ENCODE measurements at places on chromosomes 1 and 21.

GRCh38 chr1:204188959-204189639 is 7.2 kb downstream of the KISS1 start:
- no peak for DNase-seq

GRCh38 chr1:178196631-178197030 is 102.7 kb downstream of the RASAL2 start:
- DNase-seq, result no peak

DNA sequence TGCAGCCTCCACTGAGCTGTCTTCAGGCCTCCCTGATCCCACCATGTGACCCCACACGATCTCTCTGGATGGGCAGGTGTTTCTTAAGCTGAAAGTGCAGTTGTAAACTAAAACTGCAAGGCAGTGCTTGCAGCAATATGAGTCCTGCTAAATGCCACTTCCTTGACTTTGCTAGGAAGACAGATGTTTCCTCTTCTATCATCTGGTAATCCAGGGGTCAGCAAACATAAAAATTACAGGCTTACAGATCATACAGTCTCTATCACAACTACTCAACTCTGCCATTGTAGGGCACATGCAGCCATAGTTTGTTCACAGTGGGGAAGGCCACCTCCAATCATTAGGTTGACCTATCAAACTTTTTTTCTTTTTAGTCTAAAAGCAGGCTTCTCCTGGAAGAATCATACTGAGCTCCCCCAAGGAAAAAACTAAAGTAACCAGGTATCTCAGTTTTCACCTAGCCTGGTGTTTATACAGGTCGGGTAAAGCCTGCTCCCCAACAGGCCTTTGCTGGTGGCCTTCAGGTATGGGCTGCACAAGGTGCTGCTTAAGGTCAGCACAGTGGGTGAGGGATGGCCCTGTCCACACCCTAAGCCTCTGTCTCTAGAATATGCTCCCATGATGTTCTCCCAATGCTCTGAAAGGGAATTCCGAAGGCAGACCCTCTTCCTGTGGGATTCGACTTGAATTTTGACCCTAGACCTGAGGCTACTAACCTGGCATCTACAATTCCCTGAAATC is 10.8 kb downstream of the ABCA4 start:
- DNase-seq, result no peak

- DNase-seq, result no peak
Measured at GRCh38 chr1:243558576-243558975, 291.5 kb downstream of the AKT3 start.

- peak; percentile 95 for DNase-seq
Measured at GRCh38 chr1:2049718-2050431, at the start of gene PRKCZ. Gene PRKCZ (plus strand): TSS chr1:2050411. CDS start chr1:2050631, 220 bp downstream.

DNA sequence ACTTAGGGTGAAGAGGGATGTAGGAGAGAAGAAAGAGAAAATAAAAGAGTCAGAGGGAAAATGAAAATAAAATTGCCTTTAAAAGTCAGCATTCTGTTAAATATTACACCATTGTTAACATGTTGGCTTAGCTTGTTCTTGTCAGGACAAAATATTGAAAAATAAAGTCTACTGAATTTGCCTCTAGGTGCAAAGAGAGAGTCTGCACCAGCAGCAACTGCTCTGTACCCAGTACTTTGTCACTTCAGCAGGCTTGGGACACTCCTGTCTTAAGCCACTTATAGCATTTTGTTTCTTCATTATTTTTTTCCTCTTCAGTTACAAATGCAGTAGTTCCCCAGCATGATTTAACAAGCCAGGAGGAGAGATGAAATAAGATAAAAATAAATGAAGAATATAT is 11.0 kb upstream of the USH2A start:
- no peak for DNase-seq

GRCh38 chr1:7656557-7657215 is 114.4 kb upstream of the VAMP3 start:
- no peak for DNase-seq

- DNase-seq, result no peak
Measured at GRCh38 chr1:169928438-169929209, 34.9 kb upstream of the SCYL3 start.

DNA sequence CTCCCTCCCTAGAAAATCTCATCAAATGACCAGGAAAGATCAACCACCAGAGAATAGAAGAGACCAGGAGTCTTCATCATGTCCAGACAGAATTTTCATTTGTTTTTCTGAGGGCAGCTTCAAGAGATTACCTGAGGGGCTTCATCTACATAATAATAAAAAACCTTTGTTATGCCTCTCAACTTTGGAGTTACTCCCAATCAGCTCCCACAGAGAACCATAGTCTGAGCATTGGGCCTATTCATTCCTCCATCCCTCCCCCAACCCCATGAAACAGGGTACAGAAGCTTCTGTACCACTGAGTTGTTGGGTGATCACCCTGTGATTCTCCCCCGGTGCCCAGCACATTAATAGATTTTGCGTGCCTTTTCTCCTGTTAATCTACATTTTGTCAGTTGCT is 53.3 kb upstream of the PRRC2C start:
- DNase-seq, result no peak

- no peak for DNase-seq
Measured at GRCh38 chr1:211576717-211577116, 2.2 kb downstream of the SLC30A1 start.

- no peak for DNase-seq
Measured at GRCh38 chr1:209411491-209411929, 172.0 kb upstream of the CAMK1G start.

DNA sequence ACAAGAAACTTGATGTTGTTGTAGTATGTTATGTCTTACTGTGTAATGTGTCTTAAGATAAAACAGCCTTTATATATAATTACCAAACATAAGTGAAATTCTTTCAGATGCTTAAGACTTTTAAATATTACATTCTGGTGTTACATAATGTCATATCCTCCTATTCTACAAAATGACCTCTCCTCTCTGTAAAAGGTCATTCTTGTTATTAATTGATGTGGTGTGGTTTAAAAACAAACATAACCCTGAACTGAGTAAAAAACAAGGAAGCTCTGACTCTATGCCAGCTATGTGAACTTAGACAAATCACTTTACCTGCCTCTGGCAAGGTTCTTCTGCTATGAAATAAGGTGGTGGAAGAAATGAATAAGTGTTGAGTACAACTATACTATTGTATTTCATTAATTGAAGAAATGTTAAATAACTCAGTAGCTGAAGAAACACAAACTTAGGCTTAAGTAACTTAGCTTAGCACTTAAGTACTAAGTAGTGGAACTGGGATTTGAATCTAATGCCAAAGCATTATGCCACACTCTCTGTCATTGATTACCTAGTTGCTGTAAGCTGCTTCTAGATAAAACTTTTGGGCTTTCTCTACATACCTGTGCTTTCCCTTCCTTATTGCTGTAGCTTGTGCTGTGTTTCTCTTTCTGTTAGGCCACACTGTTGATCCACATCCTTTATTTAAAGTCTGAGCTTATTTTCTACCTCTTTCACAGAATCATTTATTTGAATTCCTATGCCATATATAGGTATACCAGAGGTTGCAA is 859 bp upstream of the ANGPTL1 start:
- DNase-seq, result no peak

- no peak for DNase-seq
Measured at GRCh38 chr21:37821786-37822450, 94.3 kb downstream of the KCNJ6 start.

- no peak for DNase-seq
Measured at GRCh38 chr1:234096161-234096770, 191.8 kb downstream of the SLC35F3 start.

GRCh38 chr1:187621951-187622350 is 793.2 kb downstream of the PLA2G4A start:
- no peak for DNase-seq

- DNase-seq, result no peak
Measured at GRCh38 chr1:45526135-45526644, 4.5 kb upstream of the PRDX1 start.

DNA sequence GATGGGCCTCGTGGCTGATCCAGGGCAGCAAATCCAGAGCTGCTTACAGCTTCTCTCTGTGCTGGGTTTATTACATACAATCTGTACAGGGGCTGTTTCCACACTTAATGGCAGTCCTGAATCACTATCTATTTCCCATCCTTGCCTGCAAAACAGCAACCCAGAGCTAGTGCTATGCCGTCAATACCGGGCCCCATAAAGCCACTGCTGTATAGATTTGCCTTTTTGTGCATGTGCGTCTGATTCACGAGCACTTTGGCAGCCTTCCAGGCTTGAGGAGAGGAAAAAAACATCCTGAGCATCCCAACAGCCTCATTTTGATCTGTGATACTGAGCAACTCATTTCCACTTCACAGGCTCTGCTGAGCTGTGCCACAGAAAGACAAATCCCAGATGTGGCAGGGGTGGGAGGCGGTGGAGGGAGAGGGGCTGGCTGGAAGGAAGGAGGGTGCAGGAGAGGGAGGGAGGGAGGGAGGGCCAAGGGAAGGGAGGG is 65.2 kb upstream of the TARBP1 start:
- no peak for DNase-seq

DNA sequence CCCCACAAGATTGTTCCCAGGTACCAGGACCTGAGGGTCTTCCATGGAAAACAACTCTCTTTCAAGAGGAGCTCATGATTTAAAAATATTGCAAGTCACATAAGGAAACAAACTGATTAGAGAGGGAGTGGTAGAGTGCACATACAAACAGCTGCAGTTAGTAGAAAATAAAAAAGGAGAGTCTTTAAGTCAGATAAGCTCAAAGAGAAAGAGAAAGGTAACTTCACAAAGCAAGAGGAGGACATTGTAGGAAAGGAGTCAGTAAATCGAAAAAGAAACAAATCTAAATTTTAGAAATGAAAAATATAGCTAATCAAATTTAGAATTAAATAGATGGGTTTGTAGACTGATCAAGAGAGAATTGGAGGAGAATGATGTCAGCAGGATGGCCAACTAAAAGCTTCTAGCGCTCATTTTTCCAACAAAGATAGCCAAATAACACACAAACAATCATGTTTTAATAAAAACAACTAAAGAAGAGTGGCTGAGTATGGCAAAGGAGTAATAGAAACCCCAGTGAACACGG is 86.1 kb upstream of the CD53 start:
- DNase-seq, result no peak

- DNase-seq, result no peak
Measured at GRCh38 chr21:30818837-30819610, 6.0 kb upstream of the KRTAP8-1 start.

- DNase-seq, result no peak
Measured at GRCh38 chr1:57485643-57486042, 61.8 kb upstream of the DAB1 start.

DNA sequence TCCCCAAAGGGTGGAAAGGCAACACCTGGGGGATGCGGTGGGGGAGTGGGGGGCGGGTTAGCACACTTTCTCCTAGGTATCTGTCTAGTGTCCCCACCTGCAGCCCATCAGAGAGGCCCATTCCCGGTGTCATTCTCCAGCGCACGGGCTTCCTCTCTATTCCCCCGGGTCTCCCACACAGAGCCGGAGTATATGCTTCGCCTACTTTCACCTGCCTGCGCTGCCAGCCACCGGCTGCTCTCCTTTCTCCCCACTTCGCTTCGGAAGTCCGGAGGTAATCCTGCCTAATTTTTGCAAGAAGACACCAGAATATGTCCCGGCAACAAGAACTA is 852 bp downstream of the RGS7 start:
- DNase-seq, result no peak

DNA sequence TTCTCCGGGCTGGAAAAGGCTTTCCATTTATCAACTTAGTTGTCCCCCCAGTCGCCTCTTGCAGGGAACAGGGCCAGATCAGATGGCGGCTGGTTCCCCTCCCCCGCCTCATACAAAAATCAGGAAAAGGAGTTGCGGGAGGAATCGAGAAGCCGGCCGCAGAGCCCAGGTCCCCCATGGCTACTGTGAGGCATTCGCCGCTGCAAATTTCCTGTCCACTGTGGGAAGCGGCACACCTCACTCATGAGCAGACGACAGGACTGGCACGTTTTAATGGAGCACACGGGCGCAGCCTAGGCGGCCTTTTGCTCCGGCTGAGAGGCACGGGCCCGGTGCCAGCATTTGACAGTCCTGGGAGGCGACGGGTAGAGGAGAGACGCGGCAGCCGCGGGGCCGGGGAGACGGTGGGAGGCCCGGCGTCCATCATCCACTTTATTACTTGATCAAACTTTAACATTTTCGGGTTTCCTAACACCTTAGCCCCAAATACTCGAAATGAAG is 1.1 kb downstream of the GNG4 start:
- no peak for DNase-seq

DNA sequence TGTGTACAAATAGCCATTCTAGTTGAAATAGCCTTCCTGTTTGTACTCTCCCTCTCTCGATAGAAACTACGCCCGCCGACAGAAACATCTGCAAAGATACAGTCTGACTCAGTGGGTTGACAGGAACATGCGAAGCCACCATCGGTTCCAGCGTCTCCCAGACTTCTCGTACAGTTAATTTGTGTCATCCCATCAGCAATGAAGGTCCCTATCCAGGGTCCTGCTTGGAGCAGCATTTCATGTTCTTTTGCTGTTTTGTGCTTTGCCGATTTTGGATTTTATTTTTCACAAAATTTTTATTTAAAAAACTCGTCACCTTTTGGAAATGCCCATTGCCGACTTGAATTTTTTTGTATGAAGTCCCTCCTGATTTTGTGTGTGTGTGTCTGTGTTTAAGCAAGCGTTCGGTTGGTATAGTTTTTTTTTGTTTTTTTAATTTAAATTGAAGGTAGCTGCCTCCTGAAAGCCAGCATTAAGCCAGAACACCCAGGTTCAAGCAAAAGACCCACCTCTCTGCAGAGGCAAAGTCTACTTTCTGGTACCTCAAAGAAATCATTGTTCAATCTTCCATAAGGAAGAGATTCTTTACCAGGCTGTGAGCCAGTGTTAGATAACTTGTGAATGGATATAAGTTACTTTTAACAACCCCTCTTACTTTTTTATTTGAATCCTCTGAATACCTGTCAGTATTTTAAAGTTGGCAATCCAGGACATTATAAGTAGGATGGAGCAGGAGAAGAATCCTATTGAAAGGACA is 14.7 kb downstream of the FNDC5 start:
- no peak for DNase-seq

DNA sequence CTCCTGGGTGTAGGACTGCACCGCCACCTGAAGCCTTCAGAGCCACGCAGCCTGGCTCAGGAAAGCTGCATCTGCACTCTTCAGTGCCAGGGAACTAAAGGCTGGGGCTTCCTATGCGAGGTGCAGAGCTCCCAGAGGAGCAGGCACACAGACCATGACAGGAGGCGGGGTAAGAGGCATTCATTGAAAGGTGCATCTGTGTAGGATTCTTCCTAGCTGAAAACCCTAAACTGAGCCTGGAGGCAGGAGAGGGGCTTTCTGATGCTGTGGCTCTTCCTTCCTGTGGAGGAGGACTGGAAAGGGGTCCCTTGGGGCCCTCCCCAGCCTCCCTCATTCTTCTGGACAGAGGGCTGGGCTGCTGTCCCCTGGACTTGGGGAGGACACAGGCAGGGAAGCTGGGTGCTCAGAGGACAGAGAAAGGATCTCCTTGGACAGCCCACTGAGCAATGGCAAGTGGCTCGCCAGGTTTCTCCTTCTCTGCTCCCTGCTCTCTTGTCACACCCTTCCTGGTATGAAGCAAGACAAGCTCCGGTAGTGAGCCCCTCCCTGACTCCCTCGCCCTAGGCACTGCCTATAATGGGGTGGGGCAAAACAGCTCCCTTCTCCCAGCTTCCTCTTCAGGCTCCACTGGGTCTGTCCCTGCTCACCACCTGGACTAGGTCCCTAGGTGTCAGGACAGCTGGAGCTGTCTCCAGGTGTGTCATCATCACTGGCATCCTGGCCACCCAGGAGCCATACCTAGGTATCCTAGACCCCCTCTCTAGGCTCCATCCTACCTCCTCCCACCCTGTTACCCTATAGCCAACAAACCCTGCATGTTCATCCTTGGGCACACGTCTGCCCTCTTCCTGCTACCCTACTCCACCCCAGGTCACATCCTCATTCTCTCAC is 20.0 kb downstream of the S100A6 start:
- DNase-seq, result no peak
